ENCODE measurements at places on chromosomes 4 and X. TPM values are rescaled to one million over a fixed set of nuclear protein-coding genes. Genes with fewer than 3 reads are reported as not detected.

GRCh38 chr4:15653864-15654592 is 1.1 kb downstream of the FBXL5 start:
- peak; percentile 25 for DNase-seq

The TMEM165 gene
- polyA plus RNA-seq: 63.7 TPM

The LDB2 gene
- 41.7 TPM for polyA plus RNA-seq

- DNase-seq: no peak
Observed at GRCh38 chr4:182062458-182062857, 180.7 kb upstream of the TENM3 start.

The ARMCX4 gene
- 26.1 TPM for polyA plus RNA-seq

The CDX4 gene
- polyA plus RNA-seq: not detected

- no peak for DNase-seq
Observed at GRCh38 chrX:45765767-45766166, 565.1 kb upstream of the DIPK2B start.

DNA sequence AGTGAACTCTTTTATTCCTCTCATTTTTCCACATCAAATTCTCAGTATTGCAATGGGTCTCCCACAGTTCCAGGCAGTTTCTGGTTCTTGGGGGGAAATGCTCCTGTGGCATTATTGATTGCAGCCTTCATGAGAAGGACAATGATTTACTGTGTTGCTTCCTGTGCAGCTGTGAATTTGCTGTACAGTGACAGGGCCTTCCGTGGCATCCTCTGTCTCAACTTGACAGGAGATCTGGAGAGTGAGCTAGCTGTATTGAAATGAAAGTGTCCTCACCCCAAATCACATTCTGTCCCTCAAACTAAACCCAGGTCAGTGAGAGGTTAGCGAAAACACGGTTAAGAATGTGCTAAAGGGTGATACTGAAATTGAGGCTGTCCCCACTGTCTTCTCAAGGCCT is 77.1 kb upstream of the ATOH1 start:
- DNase-seq: no peak

GRCh38 chr4:19455850-19456602 is 795.7 kb upstream of the SLIT2 start:
- no peak for DNase-seq

The BEND4 gene
- polyA plus RNA-seq: 3.6 TPM

DNA sequence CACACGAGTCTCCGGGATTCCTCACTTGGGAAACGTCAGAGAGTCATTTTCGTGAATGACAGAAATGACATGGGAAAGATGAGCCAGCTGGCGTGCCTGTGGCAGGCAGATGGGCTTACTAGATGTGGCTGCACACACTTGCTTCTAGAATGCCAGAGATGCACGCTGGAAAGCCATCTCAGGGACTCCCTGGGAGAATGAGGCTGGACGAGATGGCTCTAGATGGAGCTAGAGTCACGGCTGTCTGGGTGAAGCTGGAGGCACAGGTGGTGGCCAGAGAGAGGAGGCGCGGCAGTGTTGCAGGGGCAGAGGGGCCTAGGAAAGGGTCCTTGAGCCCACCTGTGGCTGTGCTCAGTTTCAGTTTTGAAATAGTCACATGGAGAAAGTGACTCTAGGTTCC is 26.0 kb downstream of the TKTL1 start:
- DNase-seq: peak; percentile 75

The NPY5R gene
- polyA plus RNA-seq: 9.9 TPM

DNA sequence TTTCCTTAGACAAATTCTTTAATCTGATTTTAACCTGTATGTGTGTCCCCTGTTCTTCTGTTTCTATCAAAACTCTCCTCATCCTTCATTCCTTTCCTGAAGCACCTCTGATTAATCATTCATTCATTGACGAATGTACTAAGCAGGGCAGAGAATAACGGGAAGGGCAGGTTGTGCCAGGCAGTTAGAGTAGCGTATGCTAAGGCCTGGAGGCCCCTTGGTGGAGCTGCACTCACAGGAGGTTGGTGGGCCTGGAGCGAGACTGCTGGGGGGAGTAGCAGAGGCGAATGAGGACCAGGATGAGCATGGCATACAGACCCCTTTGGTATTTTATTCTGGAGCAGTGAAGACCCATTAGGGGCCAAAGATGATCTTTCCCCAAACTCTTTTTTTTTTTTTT is 22.5 kb downstream of the PTTG2 start:
- DNase-seq: no peak

- no peak for DNase-seq
Observed at GRCh38 chr4:7426525-7427171, 8.1 kb downstream of the PSAPL1 start.

GRCh38 chrX:153190381-153190780 is 11.3 kb downstream of the MAGEA1 start:
- no peak for DNase-seq

DNA sequence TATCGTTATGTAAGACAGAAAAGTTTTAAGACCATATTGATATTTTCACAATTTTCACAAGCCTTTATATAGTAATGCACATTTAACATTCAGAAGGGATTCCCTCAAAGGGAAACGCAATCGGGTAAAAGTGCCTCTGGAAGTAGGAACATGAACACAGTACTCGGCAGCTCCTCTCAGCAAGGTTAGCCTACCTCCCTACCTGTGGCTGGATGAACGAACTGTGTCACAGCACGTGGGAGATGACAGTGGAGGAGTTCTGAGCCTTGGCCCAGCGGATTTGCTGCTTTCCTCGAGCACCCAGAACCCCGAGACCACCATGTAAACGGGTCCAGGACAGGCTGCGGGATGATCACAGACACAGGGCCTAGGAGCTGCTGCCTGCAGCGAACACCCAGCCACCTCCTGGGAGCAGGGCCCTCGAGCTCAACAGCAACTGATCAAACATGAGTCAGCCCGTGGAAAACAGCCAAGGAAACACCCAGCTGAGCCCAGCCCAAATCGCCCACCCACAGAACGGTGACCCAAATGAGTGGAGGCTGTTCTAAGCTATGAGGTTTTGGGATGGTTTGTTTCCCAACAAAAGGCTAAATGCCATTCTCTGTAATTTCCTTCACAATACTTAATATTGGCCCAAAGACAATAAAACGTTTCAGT is 30.4 kb downstream of the FAT1 start:
- no peak for DNase-seq

DNA sequence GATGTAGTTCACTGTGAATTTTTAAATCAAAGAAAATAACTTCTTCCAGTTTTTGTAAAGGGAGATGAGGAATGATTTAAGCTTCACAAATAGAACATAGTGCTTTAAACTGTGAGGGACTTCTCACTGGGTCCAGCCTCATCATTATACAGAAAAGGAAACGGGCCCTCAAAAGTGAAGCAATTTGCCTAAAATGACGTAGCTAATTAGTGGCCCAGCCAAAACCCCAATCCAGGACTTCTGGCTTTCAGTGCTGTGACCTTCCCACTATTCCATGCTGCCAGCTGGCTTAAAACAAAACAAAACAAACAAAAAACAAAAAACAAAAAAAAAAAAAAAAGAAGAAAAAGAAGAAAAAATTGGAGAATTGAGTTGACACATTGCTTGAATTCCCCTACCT is 45.0 kb upstream of the STOX2 start:
- DNase-seq: peak; percentile 38

The RNF113A gene
- 17.9 TPM for polyA plus RNA-seq

Data from spinal cord (tissue), 10 donors.